NCI-H187 (cell line): ENCODE measurements at places on chromosomes 1 and 21.
A peak's percentile ranks its signal among the peaks of the same experiment; 100 is the strongest.

DNA sequence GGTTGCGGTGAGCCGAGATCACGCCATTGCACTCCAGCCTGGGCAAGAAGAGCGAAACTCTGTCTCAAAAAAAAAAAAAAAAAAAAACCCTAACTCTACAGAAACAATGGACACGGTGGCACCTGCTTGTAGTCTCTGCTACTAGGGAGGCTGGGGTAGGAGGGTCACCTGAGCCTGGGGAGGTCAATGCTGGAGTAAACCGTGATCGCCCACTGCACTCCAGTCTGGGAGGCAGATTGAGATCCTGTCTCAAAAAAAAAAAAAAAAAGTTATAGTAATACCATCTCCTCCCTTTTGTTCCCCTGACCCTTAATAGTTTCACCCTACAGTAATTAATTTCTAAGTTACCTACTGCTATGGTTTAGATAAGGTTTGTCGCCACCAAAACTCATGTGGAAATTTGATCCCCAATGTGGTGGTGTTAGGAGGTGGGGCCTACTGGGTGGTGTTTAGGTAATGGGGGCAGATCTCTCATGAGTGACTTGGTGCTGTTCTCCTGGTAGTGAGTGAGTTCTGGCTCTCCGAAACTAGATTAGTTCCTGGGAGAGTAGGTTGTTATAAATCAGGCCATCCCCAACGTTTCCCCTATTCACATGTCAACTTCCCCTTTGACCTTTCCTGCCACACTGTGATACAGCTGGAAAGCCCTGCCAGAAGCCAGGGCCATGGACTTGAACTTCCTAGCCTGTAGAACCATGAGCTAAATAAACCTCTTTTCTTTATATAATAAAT lies 9.8 kb downstream of the FBXO42 start:
- no peak for DNase-seq

DNA sequence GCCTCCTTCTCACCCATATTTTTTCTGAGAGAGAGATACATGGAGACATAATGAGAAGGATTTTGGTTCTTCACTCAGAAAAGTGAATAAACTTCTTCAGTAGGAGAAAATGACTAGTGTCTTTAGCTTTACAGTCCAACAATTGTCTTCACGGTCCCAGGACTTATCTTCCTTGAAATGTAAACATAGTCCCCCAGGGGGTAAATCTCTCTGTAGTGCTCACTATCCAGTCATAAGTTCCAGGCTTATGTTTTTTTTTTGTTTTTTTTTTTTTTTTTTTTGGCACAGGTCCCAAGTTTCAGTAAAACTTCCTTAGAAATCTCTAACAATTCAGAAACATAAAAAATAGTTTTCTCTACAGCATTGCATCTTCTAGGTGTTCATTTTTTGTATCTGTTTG lies 890.2 kb upstream of the B3GALT2 start:
- DNase-seq: no peak

GRCh38 chr1:206014601-206015000 lies 9.1 kb downstream of the CTSE start:
- no peak for DNase-seq

- no peak for DNase-seq
Observed at GRCh38 chr1:10304295-10304694, 93.9 kb downstream of the KIF1B start.

- peak; percentile 75 for DNase-seq
Observed at GRCh38 chr1:159854116-159854692, 8.3 kb downstream of the VSIG8 start.

- no peak for DNase-seq
Observed at GRCh38 chr1:228342627-228343190, 63.9 kb downstream of the TRIM11 start.

GRCh38 chr1:54376430-54377039 lies 29.7 kb downstream of the SSBP3 start:
- no peak for DNase-seq

DNA sequence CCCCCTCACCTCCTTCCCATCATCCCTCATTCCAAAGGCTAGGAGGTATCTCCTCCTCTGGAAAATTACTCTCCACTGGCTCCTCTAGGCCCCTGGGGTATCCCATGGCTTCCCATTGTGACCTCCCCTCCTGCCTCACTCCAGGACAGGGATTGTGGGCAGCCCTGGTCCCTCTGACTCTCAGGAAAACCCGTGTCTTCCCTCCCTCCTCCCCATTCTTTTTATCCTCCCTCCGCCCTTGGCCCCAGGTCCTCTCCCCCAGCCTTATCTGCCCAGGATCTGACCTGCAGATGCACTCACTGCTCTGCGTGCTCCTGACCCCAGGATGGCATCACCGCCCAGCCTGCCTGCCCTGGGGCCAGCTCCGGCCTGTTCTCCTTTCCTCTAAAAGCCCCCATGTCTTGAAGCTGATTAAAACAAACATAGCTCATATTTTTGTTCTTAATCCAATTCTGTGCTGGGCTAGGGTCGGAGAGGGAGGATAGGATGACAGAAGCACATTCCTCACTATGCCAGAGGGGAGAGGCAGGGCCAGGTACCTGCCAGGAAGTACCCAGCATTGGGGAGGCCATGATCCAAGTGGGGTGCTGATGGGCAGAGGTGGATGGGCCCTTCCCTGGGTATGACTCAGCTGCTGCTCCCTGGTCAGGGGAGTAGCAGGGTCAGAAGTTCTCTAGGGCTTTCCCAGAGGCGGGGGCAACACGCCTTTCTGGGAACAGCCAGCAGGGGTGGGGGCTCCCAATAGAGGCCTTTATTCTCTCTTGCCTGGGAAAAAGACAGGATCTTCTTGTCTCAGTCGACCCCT lies 13.8 kb upstream of the UBL4B start:
- no peak for DNase-seq

- DNase-seq: no peak
Observed at GRCh38 chr1:111719674-111720132, 19.5 kb downstream of the INKA2 start.

DNA sequence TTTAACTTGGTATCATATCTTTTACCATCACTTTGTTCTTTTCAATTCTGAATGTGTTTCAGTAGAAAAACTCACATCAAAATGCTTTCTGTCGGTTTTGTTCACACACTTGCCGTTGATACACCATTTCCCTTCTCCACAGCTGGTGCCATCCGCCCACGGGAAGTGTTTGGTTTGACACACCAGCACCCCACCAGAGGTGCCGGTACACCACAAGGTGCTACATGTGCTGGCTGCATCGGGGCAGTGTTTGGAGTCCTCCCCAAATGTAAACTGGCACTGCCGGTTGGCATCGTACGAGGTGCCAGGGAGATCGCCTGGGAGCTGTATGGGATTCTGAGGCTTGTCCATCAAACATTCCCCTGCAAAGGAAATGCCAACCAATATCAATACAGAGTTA lies 5.0 kb downstream of the ADAMTS1 start:
- DNase-seq: no peak

- no peak for DNase-seq
Observed at GRCh38 chr1:151655371-151655770, 43.5 kb downstream of the SNX27 start.

GRCh38 chr1:6005276-6005917 lies 13.2 kb upstream of the NPHP4 start:
- DNase-seq: no peak

DNA sequence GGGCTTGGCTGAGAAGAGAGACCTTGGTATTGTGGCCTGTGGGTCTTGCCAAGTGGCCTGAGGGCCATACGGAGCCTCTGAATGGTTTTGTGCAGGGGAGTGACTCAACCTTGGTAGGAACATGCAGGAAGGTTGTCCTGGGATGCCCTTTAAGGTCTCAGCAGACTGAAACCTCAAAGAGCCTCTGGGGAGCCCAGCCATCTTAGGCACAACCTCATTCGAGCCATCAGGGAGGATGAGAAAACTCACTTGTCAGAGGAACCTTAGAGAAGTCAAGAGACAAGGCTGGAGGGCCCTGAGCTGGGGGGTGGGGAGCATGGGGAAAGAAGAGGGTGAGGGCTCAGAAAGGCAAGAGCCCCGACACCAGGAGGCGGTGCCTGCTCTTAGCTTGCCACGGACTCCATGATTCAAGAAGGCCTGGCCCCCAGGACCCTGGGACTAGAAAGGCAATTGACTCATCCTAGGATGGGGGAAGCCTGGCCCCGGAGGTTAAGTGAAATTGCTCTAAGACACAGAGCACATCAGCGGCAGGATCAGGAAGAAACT lies 13.0 kb downstream of the IFI6 start:
- DNase-seq: no peak

- DNase-seq: no peak
Observed at GRCh38 chr1:54137534-54138061, 15.2 kb downstream of the CDCP2 start.

DNA sequence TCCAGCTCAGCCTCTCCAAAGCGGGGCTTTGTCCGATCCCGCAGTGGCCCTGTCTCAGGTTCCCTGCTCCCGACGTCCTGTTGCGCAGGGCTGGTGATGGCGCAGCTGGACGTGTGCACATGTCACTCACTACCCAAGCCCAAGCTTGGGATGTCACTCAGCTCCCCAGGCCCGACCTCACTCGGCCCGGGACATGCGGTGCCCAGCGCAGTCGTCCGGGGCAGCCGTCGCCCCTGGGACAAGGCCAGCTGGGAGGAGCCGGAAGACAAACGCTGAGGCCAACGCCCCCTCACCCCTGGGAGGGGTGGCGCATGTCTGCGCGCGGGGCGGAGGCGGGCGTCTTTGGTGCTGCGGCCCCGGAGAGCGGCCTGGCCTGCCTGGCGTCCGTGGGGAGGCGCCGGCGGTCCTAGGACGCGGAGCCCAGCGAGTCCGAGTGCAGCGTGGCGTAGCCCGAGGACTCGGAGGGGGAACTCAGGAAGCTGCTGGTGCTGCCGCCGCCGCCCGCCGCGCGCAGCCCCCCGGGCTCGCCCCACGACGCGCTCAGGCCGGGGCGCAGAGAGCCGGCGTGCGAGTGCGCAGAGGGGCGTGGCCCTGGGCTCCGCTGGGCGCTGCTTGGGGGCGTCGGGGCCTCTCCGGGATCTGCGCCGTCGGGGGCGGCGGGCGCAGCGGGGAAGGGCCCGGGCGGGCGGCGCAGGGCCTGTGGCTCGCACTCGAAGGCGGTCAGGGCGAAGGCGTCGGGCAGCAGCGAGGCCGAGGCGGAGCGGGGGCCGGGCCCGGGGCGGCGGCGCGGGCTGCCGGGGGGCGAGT lies 5.2 kb downstream of the HES3 start:
- no peak for DNase-seq

DNA sequence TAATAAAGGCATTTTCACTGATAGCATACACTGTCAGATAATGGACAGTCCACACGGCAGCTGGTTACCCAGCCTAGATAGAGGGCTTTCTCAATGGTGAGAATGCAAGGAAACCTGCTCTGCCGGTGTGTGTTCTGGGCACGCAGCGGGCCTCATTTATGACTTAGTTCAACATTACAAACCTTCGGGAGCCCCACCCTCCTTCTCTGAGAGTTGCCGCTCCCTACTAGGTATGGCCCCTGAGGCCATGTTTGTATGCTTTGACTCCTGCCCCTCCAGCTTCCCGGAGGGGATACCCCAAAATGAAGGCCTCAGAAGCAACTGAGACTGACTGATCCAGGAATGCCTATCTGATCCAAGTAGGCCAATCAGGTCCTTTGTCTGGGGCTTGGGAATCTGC lies 17.2 kb upstream of the FABP3 start:
- DNase-seq: no peak

- no peak for DNase-seq
Observed at GRCh38 chr1:117828201-117828600, 101.2 kb downstream of the GDAP2 start.

GRCh38 chr1:234230414-234230862 lies 142.8 kb upstream of the COA6 start:
- peak; percentile 11 for DNase-seq

DNA sequence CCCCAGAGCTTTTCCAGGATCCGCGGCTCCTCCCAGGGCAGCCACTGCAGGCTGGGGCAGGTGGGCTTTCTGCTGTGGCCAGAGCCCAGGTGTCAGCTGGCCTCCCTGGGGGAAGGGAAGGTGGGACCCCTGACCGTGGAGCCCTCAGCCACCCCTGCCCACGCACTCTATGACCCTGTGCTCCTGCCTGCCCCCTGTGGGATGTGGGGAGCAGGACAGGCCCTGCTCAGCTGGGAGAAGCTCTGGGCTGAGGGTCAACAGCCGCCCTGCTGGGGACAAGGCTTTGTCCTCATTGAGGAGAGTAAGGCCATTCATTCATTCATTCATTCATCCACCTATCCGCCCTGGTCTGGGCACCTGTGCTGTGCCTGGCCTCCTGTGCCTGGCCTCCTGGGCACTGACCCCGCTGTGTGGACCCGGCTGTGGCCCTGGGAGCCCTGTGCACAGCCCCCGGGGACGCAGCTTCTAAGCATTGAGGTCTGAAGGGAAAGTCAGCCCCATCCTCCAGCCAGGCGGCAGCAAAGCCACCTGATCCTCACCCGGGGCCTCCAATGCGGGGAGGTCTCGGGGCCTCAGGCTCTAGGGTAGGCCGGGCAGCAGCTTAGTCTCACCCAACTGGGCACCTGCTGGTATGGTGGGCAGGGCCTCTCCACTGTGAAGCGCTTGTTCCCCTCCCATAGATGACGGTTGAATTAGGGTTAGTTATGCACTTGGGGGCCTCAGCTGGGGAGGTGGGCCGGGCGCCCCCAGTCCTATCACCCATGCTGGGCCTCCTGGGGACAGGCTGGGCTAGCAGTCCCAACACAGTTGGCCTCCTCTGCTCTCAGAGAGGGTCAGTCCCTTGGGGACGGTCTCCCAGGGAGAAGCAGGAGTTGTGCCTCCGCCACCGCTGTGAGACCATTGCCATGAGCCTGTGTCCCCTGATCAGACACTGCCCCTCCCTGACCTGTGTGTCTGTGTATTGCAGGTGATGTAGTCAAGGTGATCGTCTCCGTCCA lies 6.0 kb downstream of the TNFRSF14 start:
- DNase-seq: no peak

- DNase-seq: no peak
Observed at GRCh38 chr1:12434174-12434573, 183.8 kb downstream of the DHRS3 start.

DNA sequence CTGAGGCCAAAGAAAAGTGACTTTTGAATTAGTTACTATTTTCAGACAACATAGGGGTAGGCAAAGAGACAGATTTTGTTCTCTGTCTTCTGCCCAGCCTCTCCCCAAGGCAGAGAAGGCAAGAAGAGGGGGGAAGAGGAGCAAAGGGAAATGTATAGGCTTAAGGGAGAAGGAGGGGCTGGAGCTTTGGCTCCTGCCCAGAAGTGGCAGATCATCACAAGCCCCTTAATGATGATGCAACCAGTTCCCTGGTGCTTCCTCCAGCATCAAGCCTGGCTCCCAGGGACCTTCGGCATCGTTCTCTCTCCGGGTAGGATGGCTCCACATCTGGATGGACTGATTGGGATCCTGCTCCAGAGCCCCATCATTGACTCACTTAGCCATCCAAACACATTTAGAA lies 112.8 kb downstream of the KCND3 start:
- no peak for DNase-seq

- DNase-seq: no peak
Observed at GRCh38 chr1:202596638-202597037, 113.6 kb downstream of the SYT2 start.

DNA sequence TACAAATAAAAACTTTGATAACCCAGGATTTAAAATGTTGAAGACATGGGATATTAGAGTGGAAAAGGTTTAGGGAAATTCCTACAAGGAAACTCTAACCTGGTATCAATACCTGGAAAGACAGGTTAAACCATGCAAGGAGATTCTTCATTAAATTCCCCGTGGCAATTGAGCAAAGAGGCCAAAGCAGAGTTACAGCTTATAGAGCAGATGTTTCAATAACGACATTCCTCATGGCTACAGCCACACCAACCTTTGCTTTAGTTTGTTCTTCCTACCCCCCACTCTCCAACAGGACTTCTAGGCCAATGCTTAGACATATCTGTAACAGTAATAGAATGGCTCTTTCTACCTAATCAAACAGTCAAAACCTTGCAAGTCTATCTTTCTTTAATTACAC lies 271.3 kb downstream of the COL11A1 start:
- no peak for DNase-seq

GRCh38 chr1:213714645-213715044 lies 273.1 kb upstream of the PROX1 start:
- DNase-seq: no peak
